Muscle of back (tissue), 13 donors: ENCODE measurements at places on chromosomes 6 and 20.

- DNase-seq = peak; percentile 74
These were observed 6.7 kb downstream of the SNAI1 start for GRCh38 chr20:49989234-49990065.

DNA sequence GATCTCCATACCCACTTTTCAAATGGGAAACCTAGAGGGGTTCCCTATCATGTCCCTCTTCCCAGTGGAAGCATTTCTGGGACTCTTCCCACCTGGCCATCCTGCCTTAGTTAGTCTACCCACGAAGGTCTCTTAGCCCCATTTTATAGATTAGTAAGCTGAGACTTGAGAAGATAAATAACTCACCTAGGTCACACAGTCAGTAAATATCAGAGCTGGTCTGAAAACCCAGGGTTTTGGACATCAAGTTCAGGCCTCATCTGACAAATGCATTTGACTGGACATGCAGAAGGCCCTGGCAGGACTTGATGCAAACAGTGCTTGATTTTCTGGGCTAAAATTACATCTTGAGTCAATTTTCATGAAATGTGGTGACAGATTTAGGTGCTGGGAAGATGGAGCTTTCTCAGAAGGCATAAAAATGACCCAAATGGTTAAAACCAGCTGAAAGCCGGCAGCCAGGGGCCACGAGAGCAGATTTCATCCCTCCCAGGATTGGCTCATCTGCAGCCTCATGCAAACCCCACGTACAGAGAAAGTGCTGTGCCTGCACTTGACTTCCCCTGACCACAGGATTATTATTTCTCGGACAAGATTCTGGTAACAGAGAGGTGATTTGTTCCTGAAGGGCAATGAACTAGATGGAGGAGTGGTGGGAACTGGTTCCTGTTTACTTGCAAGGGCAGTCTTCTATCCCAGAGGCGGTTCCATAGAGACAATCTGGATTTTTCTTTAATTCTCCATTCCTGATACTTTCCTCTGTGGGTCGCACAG is 23.1 kb downstream of the CPNE5 start:
- no peak for DNase-seq

GRCh38 chr6:42274898-42275297 is 57.2 kb upstream of the MRPS10 start:
- no peak for DNase-seq

GRCh38 chr20:48177058-48177457 is 391.8 kb upstream of the SULF2 start:
- DNase-seq = no peak

DNA sequence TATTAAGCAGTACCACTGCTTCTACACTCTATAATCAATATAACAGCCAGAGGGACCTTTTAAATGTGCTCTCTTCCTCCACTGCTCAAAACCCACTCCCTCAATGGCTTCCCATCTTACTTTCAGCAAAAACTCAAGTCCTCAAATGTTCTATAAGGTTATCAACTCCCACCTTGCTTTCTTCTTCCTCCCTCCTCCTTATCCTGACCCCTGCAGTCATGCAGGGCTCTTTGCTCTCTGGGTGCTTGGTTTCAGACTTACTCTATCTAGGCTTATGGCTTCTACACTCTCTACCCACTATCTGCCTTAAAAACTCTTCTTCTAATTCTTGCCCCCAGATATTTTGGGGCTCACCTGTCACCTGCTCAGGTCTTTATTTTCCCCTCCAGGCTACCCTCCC is 5.3 kb downstream of the ARHGAP18 start:
- DNase-seq = no peak

- DNase-seq = no peak
These were observed 143.3 kb downstream of the UST start for GRCh38 chr6:148890096-148890495.

DNA sequence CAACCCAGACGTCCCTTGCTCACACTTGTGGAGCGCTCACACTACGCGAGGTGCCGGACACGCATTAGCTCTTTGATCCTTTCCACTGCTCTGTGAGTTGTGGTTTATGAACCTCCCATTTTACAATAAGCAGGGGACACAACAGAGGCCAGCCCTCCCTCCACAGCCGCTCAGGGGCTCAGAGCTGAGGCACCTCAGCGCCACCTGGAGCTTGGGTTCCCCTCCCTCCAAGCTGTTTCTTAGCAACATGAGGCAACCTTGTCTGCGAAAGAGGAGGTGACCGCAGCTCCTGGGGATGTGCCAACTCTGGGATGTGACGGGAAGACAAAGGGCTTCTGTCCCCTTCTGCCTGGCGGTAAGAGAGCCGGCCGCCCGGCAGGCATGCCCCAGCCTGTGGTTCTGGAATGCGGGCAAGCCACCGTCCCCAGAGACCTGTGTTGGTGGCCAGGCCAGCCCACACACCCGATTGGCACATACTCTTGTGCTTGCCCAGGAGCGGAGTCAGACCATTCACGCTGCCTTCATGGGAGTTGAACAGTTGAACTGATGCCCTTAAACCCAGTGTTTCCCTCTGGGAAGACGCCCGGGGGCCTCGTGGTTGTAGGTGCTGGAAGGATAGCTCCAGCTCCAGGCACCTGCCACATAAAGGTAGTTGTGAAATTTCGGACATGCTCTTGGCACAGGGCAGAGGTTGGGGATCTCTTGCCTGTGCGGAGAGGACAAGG is 44.5 kb downstream of the RBM38 start:
- no peak for DNase-seq

DNA sequence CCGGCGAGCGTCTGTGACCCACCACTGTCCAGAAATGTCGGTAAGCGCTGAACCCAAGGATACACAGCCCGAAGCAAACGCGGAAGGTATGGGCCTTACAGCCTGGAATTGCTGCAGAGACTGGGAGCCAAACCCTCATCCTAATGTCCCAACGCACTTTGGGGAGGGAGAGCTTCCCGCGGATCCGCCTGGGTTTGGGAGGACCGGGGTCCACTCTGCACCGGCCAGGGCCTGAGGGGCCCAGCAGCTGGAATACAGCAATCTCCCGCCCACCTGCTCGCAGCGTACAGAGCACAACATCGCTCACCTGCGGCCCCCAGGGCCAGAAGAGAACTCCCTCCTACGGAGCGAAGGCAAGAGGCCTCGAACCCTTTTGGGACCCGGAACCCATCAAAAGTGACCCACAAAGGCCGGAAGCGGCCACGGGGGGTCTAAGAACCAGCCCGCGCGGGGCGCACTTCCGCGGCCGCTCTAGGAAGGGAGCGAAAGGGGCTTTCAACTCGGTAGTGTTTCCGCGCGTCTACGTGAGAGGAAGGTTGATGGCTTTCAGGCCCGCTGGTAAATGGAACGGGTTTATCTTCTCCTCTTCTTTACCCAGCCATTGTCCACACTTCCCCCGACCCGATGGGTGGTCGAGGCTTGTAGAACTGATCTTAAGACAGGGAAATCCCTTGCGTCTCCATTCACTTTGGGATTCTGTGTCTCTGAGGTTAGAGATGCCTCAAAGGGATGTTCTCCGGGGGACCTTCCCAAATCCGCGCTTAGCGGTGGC is at the start of gene ZSCAN12:
Gene ZSCAN12 (minus strand): TSS at position 398 of the 772 bp plus-strand sequence. CDS start 1,342 bp downstream, outside the sequence.
- peak; percentile 93 for DNase-seq

DNA sequence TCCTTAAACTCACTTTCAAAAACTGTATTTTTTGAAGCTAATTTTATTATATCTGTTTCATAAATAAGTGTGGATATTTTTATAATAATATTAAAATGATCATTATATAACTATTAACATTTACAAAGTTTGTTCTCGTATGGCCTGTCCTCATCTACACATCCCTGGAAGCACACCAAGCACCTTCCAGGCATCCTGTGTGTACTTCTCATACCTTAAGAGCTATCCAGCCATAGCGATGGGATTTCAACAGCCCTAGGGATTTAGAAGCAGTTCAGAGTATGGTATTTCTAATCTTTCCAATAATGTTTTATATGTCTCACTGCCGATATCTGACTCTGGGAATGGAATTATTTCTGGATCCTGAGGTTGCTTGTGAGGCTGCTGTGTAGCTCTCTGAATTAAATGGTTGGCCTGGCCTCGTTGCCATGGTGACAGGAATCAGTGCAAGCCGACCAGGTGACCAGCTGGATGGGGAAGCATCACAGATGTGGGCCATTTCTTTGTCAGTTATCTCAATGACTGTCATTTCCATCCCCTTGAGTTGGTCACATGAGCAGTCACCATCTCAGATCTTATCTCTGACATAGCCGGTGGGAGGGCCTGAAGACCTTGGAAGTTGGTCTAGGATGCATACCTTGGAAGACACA is 265.2 kb upstream of the RIN2 start:
- no peak for DNase-seq

GRCh38 chr6:147676495-147677199 is 168.2 kb downstream of the SAMD5 start:
- no peak for DNase-seq

DNA sequence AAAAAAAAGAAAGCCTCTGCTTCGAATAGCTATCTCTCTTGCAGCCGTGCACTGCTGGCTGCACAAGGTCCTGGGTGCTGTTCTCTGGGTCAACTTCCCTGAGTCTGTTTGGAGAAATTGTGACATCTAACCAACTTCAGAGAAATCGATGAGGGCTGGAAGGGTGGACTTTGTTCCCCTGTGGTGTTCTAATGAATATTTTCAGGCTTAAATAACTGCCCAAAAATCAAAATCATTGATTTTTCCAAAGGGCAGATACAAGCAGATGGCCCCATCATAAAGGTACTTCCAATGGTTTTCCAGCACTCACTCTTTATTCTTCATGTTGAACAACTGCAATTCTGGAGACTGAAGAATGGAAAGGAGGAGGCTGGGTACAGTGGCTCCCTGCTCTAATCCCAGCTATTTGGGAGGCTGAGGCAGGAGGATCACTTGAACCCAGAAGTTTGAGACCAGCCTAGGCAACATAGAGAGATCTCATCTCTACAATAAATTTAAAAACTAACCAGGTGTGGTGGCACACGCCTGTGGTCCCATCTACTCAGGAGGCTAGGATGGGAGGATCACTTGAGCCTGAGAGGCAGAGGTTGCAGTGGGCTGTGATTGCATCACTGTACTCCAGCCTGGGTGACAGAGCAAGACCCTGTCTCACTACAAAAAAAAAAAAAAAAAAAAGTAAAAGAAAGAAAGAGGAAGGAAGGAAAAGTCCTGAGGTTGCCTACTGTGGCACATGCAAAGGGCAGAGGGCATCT is 59.1 kb downstream of the FOXA2 start:
- no peak for DNase-seq

DNA sequence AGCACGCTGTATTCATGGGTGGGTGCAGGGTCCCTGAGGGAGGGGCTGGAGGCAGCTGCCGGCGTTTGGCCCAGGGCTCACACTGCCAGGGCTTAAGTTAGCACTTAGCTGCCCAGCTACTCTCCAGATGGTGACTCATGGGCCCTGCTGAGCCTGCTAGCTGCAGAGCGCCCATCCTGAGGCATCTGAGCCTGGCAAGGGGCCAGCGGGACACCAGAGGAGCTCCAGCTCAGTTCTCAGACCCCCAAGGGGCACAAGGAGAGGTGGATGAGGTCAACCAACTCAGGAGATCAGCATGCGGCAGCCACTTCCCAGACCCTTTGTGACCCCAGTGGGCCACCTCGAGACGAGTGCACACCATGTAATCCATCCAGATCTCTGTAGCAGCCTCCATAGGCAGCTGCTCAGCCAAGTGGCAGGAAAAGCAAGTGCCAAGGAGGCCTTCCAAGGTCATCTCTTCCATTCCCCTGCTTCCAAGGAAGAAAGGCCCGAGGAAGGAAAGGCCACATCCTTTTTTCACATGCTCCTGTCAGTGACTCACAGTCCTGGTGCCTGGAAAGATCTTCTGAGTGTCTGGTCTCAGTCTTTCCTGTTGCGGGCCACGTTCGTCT is 35.3 kb downstream of the FOXP4 start:
- peak; percentile 78 for DNase-seq

- no peak for DNase-seq
These were observed 23.4 kb downstream of the MGME1 start for GRCh38 chr20:17992224-17992637.

- no peak for DNase-seq
These were observed 121.3 kb upstream of the PTPRK start for GRCh38 chr6:128641703-128642102.

GRCh38 chr6:11732036-11732631 is 46.5 kb downstream of the ADTRP start:
- peak; percentile 46 for DNase-seq

- no peak for DNase-seq
These were observed 151.8 kb downstream of the ZFP64 start for GRCh38 chr20:52039790-52040189.

GRCh38 chr6:30615958-30616810 is 859 bp downstream of the PPP1R10 start:
- peak; percentile 57 for DNase-seq

DNA sequence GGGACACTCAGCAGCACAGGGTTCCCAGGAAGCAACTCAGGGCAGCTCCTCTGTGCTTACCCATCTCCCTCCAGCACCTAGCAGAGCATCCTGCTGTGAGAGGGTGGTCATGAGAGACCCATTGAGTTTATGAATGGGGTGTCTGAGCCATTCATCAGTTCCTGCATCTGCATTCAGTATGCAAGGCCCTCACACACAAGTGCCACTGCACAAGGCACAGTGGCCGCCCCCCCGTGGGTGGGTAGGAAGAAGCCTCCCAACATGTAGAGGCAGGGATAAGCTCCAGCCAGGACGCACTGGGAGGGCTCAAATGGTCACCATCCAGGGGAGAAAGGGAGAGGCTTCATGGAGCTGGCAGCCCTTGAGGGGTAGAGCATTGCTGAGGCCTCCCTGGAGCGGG is 43.0 kb downstream of the FOXP4 start:
- DNase-seq = no peak

- no peak for DNase-seq
These were observed 100.9 kb upstream of the MLN start for GRCh38 chr6:33904747-33905065.

DNA sequence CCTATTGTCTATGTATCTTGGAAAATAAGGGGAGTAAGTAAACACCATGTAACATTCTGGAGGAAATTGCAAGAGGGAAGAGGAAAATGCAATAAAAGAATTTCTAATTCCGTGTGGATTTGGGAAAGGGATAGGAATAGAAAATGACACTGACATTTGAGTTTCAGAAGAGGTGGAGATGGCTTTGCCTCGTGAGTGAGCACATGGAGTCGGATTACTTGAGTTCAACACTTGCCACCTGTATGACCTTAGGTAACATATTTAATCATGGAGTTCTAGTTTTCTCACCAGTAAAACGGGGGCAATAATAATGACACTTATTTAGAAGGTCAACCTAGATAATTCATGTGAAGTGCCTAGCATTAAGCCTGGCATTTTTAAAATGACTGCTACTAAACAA is 10.8 kb upstream of the PBOV1 start:
- no peak for DNase-seq

GRCh38 chr20:53503517-53503919 is 90.1 kb downstream of the ZNF217 start:
- DNase-seq = no peak

- DNase-seq = no peak
These were observed 68.7 kb downstream of the SYCP2 start for GRCh38 chr20:59864726-59865125.

DNA sequence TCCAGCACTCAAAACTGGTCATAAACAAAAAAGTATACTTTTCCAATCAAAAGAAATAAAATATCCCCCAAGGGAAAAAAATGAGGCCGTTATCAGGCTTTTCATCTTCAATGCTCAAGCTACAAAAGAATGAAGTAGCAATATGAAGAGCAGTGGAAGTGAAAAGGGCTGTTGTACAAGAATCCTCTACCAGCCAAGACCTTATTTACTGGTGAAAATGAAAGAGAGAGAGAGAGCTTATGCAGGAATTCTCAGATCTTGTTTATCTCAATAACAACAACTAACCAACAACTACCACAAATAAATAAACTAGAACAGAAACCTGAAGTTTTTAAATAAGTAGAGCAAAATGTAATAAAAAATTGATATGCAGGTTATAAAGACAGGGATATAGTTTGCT is 400.6 kb downstream of the HDGFL1 start:
- no peak for DNase-seq
